ENCODE measurements at places on chromosomes 5 and 9.

GRCh38 chr5:55511010-55511409, 23.8 kb downstream of the PLPP1 start:
- DNase-seq: no peak

DNA sequence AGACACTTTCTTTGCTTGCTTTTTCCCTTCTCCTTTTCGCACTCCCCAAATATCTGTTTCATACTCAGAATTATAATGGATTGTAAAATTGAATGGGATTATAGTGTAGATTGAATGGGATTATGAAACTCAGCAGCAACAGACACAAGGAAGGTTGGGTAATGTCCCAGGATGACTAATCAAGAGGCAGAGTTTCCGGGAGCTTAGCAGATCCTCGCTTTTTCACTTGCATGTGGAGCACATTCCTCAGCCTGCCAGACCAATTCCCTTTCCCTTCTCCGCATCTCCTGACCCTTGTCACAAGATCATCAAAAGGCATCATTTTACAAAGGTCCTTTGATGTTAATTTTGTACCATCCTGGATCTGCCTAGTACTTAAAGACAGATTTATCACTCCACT, 55.1 kb upstream of the SLC1A1 start:
- DNase-seq: no peak

- peak; percentile 79 for DNase-seq
These were observed 3.6 kb upstream of the CCNJL start for GRCh38 chr5:160315968-160316367.

DNA sequence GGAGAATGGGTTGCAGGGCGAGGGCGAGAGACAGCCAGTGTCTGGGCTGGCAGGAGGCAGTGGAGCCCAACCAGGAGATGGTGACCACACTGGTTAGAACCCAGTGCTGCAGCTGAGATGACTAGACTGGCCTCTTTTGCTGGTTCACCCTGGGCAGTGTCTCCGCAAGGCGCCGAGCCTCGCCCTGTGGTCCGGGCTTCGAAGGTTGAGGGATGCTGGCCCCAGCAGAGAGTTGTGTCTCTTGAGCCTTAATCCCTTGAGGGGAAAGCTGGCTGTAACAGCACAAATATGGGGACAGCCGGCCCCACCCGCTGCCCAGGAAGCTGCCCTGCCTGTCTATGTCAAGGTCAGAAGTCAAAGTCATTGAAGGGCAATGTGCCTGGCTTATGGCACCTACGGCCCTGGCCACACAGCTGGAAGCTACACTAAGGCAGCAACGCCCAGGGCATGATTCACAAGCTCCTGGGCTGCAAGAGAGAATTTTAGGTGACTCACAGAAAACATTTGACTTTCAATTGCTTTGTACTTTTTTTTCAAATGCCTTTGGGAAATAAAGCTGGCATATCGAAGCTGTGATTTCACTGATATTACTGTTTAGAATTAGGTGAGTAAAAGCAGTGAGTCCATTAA, 33.3 kb downstream of the NKX2-5 start:
- no peak for DNase-seq

DNA sequence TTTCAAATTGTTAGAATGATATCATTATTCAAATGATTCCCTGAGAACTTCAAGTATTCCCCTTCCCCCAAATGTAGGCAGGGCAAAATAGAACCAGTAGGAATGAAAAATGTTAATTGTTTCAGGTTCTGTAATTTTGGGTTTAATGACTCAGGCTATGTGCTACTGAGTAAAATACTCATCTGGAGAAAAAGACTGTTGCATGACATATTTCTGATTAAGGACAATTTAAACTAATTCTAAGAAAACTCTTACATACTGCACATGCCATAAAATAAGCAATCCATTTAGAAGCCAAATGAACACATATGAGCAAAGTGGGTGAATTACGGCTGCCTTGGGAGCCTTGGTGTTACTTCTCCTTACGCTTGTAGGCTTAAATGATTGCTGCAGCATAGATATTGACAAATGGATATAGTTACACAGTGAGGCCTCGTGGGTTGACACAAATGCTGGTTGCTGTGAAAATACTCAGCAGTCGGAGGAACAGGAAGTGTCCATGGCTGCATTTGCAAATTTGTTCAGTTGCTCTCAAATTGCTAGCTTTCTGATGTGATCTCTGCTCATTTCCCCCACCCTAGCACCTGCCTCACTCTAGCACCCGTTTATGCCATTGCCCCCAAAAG, 174.9 kb upstream of the DMAC1 start:
- no peak for DNase-seq

- no peak for DNase-seq
These were observed 19.9 kb upstream of the CPEB4 start for GRCh38 chr5:173868096-173868880.

DNA sequence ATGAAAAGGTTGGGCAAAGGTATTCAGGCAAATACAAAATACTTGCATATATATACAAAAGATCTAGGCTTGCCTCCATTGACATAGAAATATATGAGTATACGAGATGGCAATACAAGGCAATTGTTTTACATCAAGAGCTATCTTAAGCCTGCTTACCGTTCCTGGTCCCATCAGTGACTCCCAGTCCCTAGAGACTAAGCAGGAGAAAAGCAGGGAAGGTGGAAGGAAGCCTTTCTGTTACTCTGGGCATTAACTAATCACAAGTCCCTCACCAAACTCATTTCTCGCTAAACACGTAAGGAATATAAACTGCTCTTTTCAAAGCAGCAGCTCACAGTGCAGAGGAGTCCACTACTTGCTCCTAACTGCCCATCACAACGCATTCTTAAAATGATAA, 125.2 kb downstream of the ZNF608 start:
- no peak for DNase-seq

Data from large intestine (tissue), 12 donors.